Mesothelial cell of epicardium (in vitro differentiated cells): ENCODE measurements at places on chromosomes 3 and 15. TPM values are rescaled to one million over a fixed set of nuclear protein-coding genes. Genes with fewer than 3 reads are reported as not detected.

- DNase-seq = no peak
- no peak overlapping the region for H3K4me3 ChIP-seq
- H3K36me3 ChIP-seq = peaks cover 40% of the 10 kb centered on the region
- H3K27me3 ChIP-seq = no peaks in the 10 kb centered on the region
- H3K4me1 ChIP-seq = peaks cover 13% of the 10 kb centered on the region
These were observed 7.9 kb downstream of the RPL32 start for GRCh38 chr3:12833222-12834161.

DNA sequence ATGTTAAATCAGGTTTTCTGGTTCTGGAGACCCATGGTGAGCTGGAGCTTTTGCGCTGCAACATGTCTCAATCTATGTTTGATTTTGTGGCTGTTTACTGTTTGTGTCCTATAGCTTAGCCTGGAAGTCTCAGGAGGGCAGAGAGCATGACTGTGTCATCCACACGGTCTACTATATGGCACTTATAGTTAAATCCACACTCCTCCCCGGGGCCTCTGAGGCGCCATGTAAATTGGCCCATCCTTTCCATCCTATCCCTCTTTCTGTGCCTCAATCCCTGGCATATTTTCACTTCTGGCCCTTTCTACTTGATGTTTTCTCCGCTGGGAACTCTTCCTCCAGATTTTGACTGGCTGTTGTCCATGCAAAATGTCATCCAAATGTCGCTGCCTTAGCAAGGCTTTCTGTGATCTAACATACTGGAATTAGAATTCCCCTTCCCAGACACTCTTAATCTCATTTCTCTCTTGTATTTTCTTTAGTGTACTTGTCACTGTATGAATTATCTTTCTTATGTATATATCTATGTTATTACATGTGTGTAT is 560.8 kb upstream of the RGMA start:
- no peak for DNase-seq
- no peaks in the 10 kb centered on the region for H3K36me3 ChIP-seq
- peaks cover 6% of the 10 kb centered on the region for H3K27me3 ChIP-seq
- H3K4me1 ChIP-seq = peaks cover 15% of the 10 kb centered on the region

GRCh38 chr3:197155046-197155445 is 125.4 kb upstream of the MELTF start:
- peaks cover 47% of the 10 kb centered on the region for H3K36me3 ChIP-seq
- no peak overlapping the region for H3K4me3 ChIP-seq
- H3K27ac ChIP-seq = no peak overlapping the region
- no peak for DNase-seq

GRCh38 chr3:192915722-192916121 is 1.9 kb downstream of the MB21D2 start:
- H3K36me3 ChIP-seq = no peaks in the 10 kb centered on the region
- no peak for DNase-seq
- peak overlapping the region; percentile 91 for H3K4me3 ChIP-seq

GRCh38 chr3:82240322-82240721 is 478.9 kb upstream of the GBE1 start:
- H3K4me3 ChIP-seq = no peak overlapping the region
- no peak overlapping the region for H3K27ac ChIP-seq
- H3K36me3 ChIP-seq = no peaks in the 10 kb centered on the region
- no peaks in the 10 kb centered on the region for H3K27me3 ChIP-seq
- no peaks in the 10 kb centered on the region for H3K4me1 ChIP-seq

QTRT2 gene
- total RNA-seq = 29.1 to 35.2 TPM (median 32.3 TPM) in 3 replicates

GP5 gene
- 0.11 to 0.16 TPM in 2 of 3 replicates, not detected in the other for total RNA-seq

GRCh38 chr15:57156210-57156884 is 220.0 kb upstream of the CGNL1 start:
- no peak for DNase-seq
- peaks cover 19% of the 10 kb centered on the region for H3K4me1 ChIP-seq
- H3K4me3 ChIP-seq = no peak overlapping the region
- H3K27me3 ChIP-seq = no peaks in the 10 kb centered on the region
- H3K36me3 ChIP-seq = peaks cover 26% of the 10 kb centered on the region

DNA sequence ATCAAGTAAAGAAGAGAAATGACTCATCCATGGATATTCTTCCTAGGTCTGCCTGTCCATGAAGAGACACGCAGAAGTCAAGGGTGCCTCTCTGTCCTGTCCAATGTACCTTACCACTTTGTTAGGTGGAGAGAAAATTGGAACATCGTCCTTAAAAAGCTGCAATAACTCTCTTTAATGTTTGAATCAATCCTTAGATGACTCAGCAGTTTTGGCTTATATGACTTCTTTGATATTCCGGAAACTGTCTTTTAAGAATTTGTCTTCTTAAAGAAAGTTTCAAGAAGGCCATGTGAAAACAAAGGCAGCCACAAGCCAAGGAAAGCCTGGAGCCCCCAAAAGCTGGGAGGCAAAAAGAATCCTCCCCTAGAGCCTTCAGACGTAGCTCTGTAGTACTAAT is 49.2 kb downstream of the MRPL3 start:
- DNase-seq = no peak
- no peaks in the 10 kb centered on the region for H3K4me1 ChIP-seq
- H3K27ac ChIP-seq = no peak overlapping the region
- no peaks in the 10 kb centered on the region for H3K27me3 ChIP-seq

- no peak for DNase-seq
- H3K4me3 ChIP-seq = no peak overlapping the region
- H3K27me3 ChIP-seq = no peaks in the 10 kb centered on the region
- no peaks in the 10 kb centered on the region for H3K36me3 ChIP-seq
- no peaks in the 10 kb centered on the region for H3K4me1 ChIP-seq
These were observed 29.1 kb upstream of the SCG3 start for GRCh38 chr15:51652084-51652668.

DNA sequence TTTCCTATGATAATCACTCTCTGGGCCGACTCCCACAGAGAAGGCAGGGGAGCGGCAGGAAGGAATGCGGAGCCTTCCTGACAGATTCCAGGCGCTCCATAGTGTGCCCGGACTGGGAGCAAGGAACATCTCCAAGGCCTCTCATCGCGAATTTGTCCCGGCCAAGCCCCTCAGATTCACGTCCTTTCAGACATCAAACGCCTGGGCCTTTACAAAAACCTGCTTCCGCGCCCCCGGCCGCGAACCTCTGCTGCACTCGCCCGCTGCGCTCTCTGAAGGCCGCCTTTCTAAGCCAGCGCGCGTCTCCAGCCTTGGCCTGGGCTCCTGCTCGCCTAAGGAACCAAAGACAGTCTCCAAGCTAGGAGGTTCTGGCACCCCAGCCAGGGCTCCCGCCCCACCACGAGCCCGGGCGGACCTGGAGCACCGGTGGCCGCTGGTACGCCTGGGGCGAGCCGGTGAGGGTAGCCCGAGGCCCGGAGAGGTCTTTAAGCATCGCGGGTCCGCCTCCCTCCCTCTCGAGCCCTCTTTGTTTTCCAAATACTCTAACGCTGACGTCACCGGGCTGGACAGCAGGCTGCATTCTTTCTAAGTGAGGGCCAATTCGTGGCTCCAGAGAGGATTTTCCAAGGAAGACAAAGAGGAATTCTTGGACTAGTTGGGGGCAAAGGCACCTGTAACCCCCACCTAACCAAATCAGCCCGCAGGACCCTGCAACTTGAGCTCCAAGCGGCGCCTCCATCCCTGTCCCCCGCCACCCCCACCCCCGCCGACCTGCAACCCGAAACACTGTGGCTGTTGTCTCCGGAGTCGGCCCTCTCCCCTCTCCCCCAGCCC is 759 bp downstream of the AMOTL2 start:
- H3K4me3 ChIP-seq = peak overlapping the region; percentile 94
- peaks cover 72% of the 10 kb centered on the region for H3K4me1 ChIP-seq
- peaks cover 23% of the 10 kb centered on the region for H3K36me3 ChIP-seq
- no peaks in the 10 kb centered on the region for H3K27me3 ChIP-seq
- H3K27ac ChIP-seq = peak overlapping the region; percentile 99

GRCh38 chr3:8836096-8836495 is 66.7 kb upstream of the OXTR start:
- no peak for DNase-seq
- no peaks in the 10 kb centered on the region for H3K36me3 ChIP-seq
- H3K4me3 ChIP-seq = no peak overlapping the region
- no peaks in the 10 kb centered on the region for H3K27me3 ChIP-seq

HRH1 gene
- 0.31 to 0.45 TPM (median 0.42 TPM) in 3 replicates for total RNA-seq

DNA sequence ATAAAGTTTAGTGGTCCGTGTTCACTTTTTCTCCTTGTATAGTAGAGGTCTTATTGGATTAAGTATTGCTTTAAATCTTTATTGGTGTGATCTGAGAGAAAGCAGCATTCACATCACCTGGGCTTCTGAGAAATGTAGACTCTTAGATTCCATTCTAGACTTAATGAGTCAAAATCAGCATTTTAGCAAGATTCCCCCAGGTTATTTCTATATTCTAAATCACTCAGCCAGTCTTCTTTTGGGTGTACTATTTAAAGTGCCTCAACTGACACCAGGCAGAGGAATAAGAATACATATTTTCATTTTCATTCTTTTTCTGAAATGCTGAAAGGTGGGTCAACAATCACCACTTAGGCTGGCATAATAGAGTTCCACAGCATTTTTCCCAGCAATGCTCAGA is 481.7 kb downstream of the TUSC7 start:
- H3K27me3 ChIP-seq = no peaks in the 10 kb centered on the region
- H3K4me3 ChIP-seq = no peak overlapping the region
- peaks cover 4% of the 10 kb centered on the region for H3K36me3 ChIP-seq
- no peak overlapping the region for H3K27ac ChIP-seq
- no peak for DNase-seq
- H3K4me1 ChIP-seq = peaks cover 1% of the 10 kb centered on the region

GRCh38 chr15:35958021-35958420 is 412.1 kb upstream of the DPH6 start:
- H3K4me1 ChIP-seq = peaks cover 29% of the 10 kb centered on the region
- no peak overlapping the region for H3K4me3 ChIP-seq
- H3K27me3 ChIP-seq = no peaks in the 10 kb centered on the region
- DNase-seq = no peak
- peak overlapping the region; percentile 55 for H3K27ac ChIP-seq

DNA sequence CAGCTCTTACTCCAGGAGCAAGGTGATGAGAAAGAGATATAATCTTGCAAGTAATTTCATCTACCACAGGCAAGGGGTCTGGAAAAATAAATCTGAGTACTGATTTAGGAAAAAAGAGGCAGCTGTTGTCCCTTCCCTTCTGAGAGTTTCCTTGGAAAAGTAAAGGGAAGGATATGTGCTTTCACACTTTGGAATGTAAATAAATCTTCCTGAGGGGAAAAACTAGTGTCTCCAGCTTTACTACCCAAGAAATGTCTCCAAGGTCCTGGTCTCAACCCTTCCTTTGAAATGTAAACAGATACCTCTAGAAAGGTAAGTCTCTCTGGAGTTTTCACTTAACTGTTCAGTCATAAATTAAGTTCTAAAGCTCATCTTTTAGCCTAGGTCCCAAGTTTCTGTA is 102.6 kb downstream of the DPH6 start:
- no peaks in the 10 kb centered on the region for H3K27me3 ChIP-seq
- peak overlapping the region; percentile 78 for H3K27ac ChIP-seq
- H3K36me3 ChIP-seq = peaks cover 26% of the 10 kb centered on the region
- no peak for DNase-seq

C3orf70 gene
- total RNA-seq = 2.8 to 3.2 TPM (median 3.0 TPM) in 3 replicates

- H3K4me3 ChIP-seq = no peak overlapping the region
- no peak overlapping the region for H3K27ac ChIP-seq
- peaks cover 4% of the 10 kb centered on the region for H3K36me3 ChIP-seq
These were observed 49.8 kb upstream of the PFN2 start for GRCh38 chr3:150020527-150020926.

GRCh38 chr3:114709102-114709501 is 415.3 kb downstream of the TIGIT start:
- no peaks in the 10 kb centered on the region for H3K36me3 ChIP-seq
- no peaks in the 10 kb centered on the region for H3K27me3 ChIP-seq
- peaks cover 13% of the 10 kb centered on the region for H3K4me1 ChIP-seq
- no peak for DNase-seq
- no peak overlapping the region for H3K27ac ChIP-seq

TLR9 gene
- total RNA-seq = 0.16 to 0.23 TPM in 2 of 3 replicates, not detected in the other

- DNase-seq = no peak
- no peak overlapping the region for H3K4me3 ChIP-seq
- H3K4me1 ChIP-seq = peaks cover 11% of the 10 kb centered on the region
- H3K27ac ChIP-seq = peak overlapping the region; percentile 49
- H3K36me3 ChIP-seq = peaks cover 3% of the 10 kb centered on the region
These were observed 27.1 kb downstream of the IP6K1 start for GRCh38 chr3:49759226-49759625.

GRCh38 chr3:4281991-4282390 is 21.2 kb upstream of the SETMAR start:
- peaks cover 2% of the 10 kb centered on the region for H3K27me3 ChIP-seq
- DNase-seq = no peak
- H3K36me3 ChIP-seq = no peaks in the 10 kb centered on the region
- H3K4me3 ChIP-seq = no peak overlapping the region

PAQR5 gene
- 0.59 to 1.2 TPM (median 0.89 TPM) in 3 replicates for total RNA-seq

DNA sequence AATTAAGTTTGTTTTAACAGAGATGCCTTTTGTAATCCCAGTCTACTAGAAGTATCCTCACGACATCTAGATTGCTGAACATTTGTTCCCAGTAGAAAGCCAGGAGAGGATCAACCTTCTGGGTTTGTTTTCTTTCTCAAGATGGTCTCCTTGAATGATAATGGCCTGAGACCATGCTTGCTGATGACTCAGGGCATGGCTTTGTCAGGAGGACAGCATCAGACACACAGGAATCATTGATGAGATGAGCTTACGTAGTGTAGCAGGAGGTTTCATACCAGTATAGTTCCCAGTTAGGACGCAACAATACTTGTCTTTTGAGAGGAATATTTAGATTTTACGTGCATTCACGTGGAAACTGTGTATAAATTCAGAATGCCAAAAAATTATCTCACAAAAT is 38.6 kb downstream of the ATP1B3 start:
- H3K27me3 ChIP-seq = no peaks in the 10 kb centered on the region
- no peak for DNase-seq
- H3K36me3 ChIP-seq = peaks cover 24% of the 10 kb centered on the region
- no peak overlapping the region for H3K4me3 ChIP-seq
- peaks cover 44% of the 10 kb centered on the region for H3K4me1 ChIP-seq

IL17RD gene
- total RNA-seq = 27.5 to 30.3 TPM (median 27.9 TPM) in 3 replicates

DNA sequence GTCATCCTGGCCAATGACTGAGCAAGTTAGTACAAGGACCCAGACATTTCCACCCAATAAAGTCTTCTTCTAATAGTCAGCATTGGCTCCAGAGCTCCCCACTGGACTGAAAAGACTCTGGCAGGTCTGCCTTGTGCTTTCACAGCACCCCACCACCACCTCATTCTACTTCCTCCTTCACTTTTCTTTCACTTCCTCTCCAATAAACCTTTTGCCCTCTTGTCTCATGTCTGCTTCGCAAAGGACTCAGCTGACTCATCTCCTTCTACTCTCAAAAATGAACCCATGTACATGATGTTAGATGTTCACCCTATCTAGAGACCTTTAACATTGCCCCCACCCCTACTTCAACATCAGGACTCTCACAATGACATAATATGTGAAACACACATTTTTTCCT is 181.0 kb upstream of the PPP2R3A start:
- DNase-seq = no peak
- H3K36me3 ChIP-seq = no peaks in the 10 kb centered on the region

- H3K27me3 ChIP-seq = no peaks in the 10 kb centered on the region
- no peak for DNase-seq
- H3K27ac ChIP-seq = no peak overlapping the region
- H3K4me3 ChIP-seq = no peak overlapping the region
These were observed 10.7 kb upstream of the AMOTL2 start for GRCh38 chr3:134384963-134385362.

- no peak overlapping the region for H3K4me3 ChIP-seq
- no peak for DNase-seq
- no peaks in the 10 kb centered on the region for H3K36me3 ChIP-seq
- H3K4me1 ChIP-seq = peaks cover 15% of the 10 kb centered on the region
- H3K27me3 ChIP-seq = peaks cover 67% of the 10 kb centered on the region
These were observed 4.5 kb downstream of the THRB start for GRCh38 chr3:24490151-24490550.
